ENCODE measurements at places on chromosomes 7 and 10. TPM values are rescaled to one million over a fixed set of nuclear protein-coding genes. Genes with fewer than 3 reads are reported as not detected.

DNA sequence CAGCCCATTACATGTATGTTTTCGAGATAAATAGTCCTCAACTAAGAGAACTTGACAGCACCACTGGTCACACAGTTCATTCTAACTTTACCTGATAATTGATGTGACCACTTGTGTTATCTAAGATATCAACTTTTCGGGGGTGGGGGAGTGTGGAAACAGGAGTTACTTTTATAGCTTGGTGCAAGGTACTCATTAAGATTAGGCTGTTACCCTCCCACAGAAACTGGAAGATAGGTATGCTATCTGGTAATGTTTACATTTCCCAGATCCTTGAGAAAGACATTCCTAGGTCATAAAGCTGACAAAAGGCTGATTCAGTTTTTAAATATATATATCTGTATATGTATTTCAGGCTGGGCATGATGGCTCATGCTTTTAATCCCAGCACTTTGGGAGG is 11.1 kb downstream of the ERVW-1 start:
- no peak for DNase-seq

- no peak for DNase-seq
These were observed 156.7 kb downstream of the CDH23 start for GRCh38 chr10:71553432-71553831.

DNA sequence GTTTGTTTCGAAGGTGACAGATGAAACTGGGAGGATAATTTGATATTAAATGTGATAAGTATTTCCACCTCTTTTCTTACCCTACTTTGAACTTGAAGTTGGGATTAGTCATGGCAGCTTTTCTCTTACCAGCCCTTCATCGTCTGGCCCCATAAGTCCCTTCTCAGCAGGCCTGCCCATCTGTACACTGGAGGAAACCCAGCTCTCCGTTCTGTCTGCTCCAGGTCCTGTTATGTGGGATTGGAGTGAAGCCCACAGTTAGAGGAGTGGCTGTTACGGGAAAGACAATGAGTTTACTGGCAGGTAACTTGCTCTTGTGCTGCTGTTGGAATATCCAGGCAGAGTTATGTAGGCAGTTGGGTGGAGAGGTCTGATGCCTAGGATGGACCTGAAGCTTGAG is 127.3 kb downstream of the CAMK1D start:
- DNase-seq, result no peak

CALD1 gene
- not detected for total RNA-seq

FUOM gene
- total RNA-seq, result 11.7 TPM

Measured in CD4-positive, alpha-beta T cell (primary cell).